ENCODE measurements at places on chromosomes 16 and 17. TPM values are rescaled to one million over a fixed set of nuclear protein-coding genes. Genes with fewer than 3 reads are reported as not detected.

GRCh38 chr17:14156689-14157088, 80.0 kb downstream of the CDRT15 start:
- peak; percentile 16 for DNase-seq

- peak; percentile 90 for DNase-seq
These were observed 7.8 kb downstream of the PMP22 start for GRCh38 chr17:15257258-15257788.

DNA sequence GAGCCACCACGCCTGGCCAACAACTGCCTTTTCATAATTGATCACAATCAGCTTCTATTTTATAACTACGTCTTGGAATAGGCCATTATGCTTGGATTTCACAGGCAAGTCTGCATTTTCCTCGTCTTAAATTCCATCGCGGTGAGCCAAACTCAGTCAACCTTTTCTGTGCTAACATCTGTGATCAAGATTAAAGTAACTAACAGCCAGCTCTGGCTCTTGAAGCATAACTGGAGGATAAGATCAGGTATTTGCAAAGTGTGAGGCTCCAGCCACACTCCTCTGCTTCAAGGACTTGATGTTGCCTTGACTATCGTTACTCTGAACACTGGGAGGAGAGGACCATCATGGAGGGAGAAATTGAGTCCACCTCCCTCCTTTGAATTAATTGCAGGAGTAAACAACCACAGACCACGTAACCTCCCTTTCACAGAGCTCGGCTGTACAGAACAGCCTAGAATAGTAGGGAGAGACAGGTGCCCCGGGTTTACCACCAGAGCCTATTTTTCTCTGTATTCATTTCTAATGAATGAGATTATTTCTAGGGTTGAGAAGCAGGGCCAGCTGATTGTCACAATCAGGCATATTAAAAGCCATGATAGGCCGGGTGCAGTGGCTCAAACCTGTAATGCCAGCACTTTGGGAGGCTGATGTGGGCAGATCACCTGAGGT, 143.0 kb downstream of the XYLT1 start:
- DNase-seq = no peak

DNA sequence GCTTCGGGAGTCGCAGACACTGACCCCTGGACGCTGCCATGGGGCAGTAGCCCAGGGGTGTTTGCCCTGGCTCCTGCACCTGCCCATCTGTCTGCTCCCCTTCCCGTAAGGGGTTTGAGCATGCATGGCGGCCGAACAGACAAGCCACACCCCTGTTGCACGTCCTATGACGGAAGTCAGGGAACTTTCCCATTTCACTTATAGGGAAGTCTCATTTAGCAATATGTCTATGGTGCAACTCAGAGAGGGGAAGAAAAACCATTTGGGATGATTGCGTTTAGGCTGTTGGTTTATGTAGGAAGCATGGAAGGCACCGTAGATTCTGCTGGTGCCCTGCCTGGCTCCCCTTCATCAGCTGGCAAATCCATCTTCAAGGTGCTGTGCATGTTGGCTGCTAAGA, 112.5 kb downstream of the HAPSTR1 start:
- no peak for DNase-seq

GRCh38 chr17:37230633-37231032, 145.2 kb upstream of the C17orf78 start:
- DNase-seq = no peak

DNA sequence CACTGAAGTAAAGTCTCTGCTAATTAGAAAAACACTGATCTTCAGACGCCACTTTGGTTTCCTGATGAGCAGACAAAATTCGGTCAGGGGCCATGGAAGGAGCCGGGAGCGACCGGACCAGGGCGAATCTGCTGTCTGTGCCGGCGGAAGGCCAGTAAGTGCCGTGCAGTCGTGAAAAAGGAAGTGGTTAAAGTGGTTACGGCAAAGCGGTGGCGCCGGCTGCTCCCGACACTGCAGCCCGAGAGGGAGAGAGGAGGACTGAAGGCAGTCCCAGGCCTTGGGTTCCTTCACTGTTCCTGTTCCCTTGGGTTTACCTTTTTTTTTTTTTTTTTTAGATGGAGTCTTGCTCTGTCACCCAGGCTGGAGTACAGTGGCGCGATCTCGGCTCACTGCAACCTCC, 17.3 kb upstream of the HEXD start:
- DNase-seq = no peak

GRCh38 chr17:82019690-82020571, 2.7 kb downstream of the CENPX start:
- DNase-seq = no peak

- no peak for DNase-seq
These were observed 23.8 kb downstream of the AKAP1 start for GRCh38 chr17:57108671-57109392.

- no peak for DNase-seq
These were observed 470 bp upstream of the CDK3 start for GRCh38 chr17:76000016-76000754.

MYO15B gene
- under 0.01 TPM for total RNA-seq

USP6 gene
- not detected for total RNA-seq

AURKB gene
- total RNA-seq = 97.8 TPM

ABCA9 gene
- total RNA-seq = not detected

PLCG2 gene
- 0.36 TPM for total RNA-seq

EMC6 gene
- total RNA-seq = 64.7 TPM

KCNJ18 gene
- not detected for total RNA-seq

MILR1 gene
- 21.6 TPM for total RNA-seq

NUFIP2 gene
- 30.3 TPM for total RNA-seq

GPR142 gene
- total RNA-seq = not detected

Data from RPMI7951 (cell line).